Activated naive CD4-positive, alpha-beta T cell treated with anti-CD3 and anti-CD28 coated beads, Interleukin-2, amount 50 U/mL, for 72 hours (primary cell): ENCODE measurements at places on chromosomes 1 and 21. TPM values are rescaled to one million over a fixed set of nuclear protein-coding genes. Genes with fewer than 3 reads are reported as not detected.

GRCh38 chr1:78549331-78549730 lies 58.6 kb downstream of the PTGFR start:
- DNase-seq: no peak

LCE3E gene
- not detected for total RNA-seq

DNA sequence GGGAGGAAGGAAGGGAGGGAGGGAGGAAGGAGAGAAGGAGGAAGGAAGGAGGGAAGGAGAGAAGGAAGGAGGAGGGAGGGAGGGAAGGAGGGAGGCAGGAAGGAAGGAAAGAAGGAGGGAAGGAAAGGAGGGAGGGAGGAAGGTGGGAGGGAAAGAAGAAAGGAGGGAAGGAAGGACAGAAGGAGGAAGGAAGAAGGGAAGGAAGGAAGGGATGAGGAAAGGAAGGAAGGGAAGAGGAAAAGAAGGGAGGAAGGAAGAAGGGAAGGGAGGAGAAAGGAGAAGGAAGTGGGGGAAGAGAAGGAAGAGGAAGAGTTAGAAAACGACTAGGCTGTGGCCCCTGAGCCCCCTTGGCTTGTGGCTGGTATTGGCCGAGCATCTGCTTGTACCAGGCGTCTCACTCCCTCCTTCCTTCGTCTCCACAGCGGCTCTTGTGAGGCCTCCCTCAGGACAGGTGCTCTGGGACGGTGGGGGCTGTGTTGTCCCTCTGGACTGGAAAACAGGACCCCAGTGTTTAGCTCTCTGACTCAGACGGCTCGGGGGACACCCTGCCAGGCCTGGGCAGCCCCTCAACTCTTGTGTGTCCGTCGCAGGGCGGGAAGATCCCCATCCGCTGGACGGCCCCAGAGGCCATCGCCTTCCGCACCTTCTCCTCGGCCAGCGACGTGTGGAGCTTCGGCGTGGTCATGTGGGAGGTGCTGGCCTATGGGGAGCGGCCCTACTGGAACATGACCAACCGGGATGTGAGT lies 36.2 kb upstream of the C1QA start:
- no peak for DNase-seq

GRCh38 chr1:180267211-180267561 lies 37.1 kb downstream of the LHX4 start:
- DNase-seq: no peak

DNA sequence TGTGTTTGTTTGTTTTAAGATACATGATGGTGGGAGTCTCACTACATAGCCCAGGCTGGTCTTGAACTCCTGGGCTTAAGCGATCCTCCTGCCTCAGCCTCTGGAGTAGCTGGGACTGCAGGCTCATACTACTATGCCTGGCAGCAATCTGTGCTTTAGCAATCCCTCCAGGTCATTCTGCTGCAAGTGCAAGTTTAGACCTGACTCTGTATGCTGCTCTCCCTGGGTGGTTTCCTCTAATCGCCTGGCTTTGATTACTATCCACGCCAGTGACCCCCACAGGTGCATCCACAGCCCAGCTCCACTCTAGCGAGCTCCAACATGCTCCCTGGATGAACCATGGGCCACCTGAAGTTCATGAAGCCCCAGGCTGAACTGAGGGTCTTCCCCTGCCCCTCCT lies 15.5 kb upstream of the PABPC4 start:
- DNase-seq: no peak

DNA sequence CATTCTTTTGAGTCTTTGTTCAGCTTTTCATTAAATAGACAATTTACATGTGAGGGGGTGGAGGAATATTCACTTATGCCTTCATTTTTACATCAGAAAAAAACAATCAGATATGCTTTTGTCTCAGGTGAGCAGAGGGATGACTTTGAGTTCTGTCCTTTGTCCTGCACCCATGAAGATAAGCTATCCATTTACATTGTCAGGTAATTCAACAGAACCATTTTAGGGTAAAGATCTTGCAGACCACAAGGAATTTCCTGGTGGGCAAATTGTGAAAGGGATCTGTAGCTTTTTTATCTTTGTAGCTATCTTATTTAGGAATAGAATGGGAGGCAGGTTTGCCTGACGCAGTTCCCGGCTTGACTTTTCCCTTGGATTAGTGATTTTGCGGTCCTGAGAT lies 242.7 kb upstream of the IRF2BP2 start:
- no peak for DNase-seq

SLAMF7 gene
- 112 TPM for total RNA-seq

OR2L13 gene
- not detected for total RNA-seq

FCRL1 gene
- total RNA-seq: not detected

- no peak for DNase-seq
Measured at GRCh38 chr1:154863315-154864174, 6.5 kb downstream of the KCNN3 start.

FAM3B gene
- total RNA-seq: not detected

- DNase-seq: no peak
Measured at GRCh38 chr21:25107708-25108107, 499.6 kb downstream of the MRPL39 start.

MARK1 gene
- total RNA-seq: not detected

DNA sequence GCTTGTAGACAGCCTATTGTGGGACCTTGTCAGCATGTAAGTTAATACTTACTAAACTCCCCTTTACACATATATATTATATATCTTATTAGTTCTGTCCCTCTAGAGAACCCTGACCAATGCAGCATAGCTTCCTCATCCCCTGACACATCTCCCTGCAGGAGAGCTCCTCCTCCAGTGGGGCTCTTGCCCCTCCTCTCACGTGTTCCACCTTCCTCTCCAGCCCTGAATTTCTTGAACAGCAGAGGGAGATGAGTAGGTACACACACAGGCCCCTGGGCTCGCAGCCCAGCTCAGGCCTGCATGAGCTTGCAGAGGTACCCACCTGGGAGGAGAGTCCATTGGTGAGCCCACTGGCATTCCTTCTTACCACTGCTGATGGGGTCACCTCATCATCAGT lies 27.3 kb upstream of the GOLT1A start:
- DNase-seq: no peak

DNA sequence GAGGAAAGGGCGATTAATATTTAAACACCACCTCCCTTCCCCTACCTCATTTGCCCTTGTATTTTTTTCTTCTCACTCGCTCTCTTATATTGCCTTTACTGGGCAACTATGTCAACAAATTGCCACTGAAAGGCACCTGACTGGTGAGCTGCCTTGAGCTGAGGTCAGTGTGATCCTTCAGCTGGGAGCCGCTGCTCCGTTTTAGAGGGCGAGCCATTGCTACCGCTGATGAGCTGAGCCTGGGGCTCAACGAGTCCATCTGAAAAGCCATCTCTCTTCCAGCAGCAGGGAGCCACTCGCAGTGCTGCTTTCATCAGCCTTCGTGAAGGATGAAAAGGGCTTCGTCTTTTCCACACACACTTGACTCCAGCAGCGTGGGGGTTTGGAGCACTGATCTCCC lies 108.0 kb upstream of the KIF26B start:
- DNase-seq: no peak

- no peak for DNase-seq
Measured at GRCh38 chr21:42906233-42906632, 13.1 kb downstream of the NDUFV3 start.

MAP3K21 gene
- total RNA-seq: 4.2 TPM

DNA sequence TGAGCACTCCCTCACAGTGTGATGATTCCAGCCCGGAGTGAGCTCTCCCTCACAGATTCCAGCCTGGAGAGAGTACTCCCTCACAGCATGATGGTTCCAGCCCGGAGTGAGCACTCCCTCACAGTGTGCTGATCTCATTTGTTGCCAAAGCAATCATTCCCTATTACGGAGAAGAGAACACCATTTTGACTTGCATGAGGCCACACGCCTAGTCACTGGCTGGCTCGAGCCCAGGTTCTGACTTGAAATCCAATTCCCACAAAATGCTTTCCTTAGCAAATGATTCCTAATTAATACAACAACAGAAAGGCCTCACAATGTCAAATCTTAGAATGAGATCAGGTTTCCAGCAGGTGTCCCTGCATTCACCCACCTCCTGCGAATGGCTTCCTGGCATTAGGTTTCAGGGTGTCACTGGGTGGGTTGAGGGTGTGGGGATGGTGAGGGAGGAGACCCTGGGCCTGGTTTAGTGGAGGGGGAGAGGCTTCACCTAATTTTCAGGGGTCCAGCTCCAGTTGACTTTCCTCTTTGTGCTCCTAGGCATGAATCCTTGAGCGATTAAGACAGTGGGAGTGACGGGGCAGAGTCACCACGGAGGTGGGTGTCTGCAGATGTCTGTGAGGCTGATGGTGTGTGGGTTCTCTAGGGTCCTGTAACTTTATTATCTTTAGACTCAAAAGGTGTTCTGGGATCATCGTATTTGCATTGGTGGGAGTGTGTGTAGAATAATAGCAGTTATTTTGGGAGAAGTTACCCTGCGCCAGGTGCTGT lies 158.5 kb downstream of the KCNJ6 start:
- no peak for DNase-seq

C1orf226 gene
- 0.14 TPM for total RNA-seq

- no peak for DNase-seq
Measured at GRCh38 chr1:203509135-203509534, 15.2 kb downstream of the OPTC start.

- peak; percentile 99 for DNase-seq
Measured at GRCh38 chr1:112715264-112716053, at the start of gene PPM1J. TSS of gene PPM1J (minus strand) at chr1:112715332. CDS start at chr1:112715301, 31 bp downstream.

DNA sequence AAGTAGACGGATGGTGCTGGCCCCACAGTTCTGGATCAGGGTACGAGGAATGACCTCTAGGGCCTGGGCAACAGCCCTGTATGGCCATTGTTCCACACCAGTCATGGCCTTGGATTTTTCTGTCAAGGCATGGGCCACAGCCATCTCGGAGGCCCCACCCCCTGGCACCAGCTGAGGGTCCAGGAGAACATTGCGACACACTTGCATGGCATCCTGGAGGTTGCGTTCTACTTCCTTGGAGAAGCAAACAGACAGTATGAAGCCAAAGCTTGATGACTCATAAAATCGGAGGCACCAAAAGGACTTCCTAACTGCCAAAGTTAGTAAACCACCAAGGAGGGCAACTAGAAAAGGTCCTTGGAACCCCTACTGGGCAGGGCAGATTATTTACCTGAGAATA lies 11.9 kb upstream of the VHLL start:
- no peak for DNase-seq

DNA sequence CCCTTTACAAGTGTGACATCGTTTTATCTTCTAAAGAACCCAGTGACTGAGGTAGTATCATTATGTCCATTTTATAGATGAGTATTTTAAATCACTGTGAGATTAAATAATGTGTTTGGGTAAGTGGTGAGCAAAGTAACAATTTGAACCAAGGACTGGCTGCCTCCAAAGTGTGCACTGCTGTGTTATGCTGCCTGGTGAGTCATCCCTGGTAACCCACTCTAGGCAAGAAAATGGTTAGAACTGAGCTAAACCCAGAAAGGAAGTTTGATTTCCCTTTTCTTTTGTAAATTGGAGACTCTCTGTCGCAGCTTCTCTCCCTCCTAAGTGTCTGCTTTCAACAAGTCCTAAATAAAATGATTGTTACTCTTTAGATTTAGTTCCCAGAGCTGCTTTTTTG lies 342.8 kb upstream of the KAZN start:
- no peak for DNase-seq

GCSAML gene
- 0.14 TPM for total RNA-seq

DNA sequence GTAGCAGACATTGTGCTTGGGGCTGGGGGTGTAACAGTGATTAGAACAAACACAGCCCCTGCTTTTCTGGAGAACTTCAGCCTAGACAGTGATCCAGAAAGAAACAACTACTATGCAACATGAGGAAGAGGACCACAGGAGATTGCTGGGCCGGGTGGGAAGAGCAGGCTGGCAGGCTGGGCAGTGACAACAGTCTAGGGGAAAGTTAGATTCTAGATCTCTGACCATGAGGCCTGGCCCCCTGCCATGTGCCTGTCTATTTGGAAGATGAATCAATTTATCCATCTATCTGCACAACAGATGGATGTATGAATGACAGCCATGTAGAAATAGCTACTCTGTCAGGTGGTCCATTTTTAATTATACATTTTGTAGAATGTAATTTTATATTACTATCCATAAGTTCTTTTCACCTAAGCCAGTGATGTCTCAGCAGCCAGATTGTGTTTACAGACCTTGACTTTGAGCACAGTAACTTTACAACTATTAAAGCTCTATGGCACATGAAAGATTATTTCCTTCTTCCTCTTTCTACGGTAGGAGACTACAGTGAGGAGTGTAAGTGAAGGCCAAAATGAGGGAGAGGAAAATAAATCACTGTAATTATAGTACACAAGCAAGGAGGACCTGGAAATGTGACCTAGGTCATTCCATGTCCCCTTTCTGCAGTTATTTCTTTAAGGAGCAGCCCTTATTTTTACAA lies 15.5 kb downstream of the CLIC6 start:
- no peak for DNase-seq

GRCh38 chr21:25115021-25115420 lies 492.3 kb downstream of the MRPL39 start:
- DNase-seq: no peak

AIM2 gene
- 23.6 TPM for total RNA-seq

GRCh38 chr1:241825581-241825980 lies 22.4 kb upstream of the EXO1 start:
- no peak for DNase-seq

TAS1R1 gene
- not detected for total RNA-seq

DNA sequence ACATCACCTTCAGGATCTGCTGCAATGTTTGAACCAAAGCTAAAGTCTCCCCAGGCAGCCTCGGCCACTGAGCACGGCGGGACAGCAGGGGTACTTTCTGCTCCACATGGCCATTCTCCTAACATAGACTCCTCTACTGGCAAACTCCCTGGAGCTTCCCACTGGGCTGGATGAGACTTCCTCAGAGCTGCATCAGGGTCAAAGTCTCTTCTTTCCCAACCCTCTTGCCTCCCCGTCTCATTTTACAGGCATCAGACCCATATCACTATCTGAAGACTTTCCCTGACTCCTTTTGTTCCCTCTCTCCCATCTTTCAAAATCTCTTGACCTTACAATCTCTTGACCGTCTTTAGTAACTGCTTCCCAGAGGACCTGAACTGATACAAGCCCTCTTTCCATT lies 42.2 kb upstream of the KIRREL1 start:
- DNase-seq: no peak

DNA sequence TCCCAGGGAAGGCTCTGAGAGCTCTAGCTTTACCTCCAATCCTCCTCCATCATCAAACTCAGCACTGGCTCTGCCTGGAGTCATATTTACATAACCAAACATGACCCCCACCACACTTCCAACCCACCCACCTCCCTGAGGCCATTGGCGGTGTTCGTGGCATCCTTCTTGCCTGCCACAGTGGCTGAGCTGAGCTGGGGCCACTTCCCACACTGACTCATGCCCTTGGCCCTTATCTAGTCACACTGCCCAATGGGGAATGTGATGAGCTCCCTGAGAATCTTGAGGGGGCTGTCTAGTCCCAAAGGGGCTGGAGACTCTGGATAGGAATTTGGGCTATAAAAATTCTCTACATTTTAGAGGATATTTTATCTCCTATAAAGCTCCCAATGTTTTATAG lies 230.9 kb upstream of the IRF2BP2 start:
- no peak for DNase-seq

- DNase-seq: no peak
Measured at GRCh38 chr1:30043731-30044408, 679.5 kb downstream of the MATN1 start.
